ENCODE measurements at places on chromosomes 6 and 20.

DNA sequence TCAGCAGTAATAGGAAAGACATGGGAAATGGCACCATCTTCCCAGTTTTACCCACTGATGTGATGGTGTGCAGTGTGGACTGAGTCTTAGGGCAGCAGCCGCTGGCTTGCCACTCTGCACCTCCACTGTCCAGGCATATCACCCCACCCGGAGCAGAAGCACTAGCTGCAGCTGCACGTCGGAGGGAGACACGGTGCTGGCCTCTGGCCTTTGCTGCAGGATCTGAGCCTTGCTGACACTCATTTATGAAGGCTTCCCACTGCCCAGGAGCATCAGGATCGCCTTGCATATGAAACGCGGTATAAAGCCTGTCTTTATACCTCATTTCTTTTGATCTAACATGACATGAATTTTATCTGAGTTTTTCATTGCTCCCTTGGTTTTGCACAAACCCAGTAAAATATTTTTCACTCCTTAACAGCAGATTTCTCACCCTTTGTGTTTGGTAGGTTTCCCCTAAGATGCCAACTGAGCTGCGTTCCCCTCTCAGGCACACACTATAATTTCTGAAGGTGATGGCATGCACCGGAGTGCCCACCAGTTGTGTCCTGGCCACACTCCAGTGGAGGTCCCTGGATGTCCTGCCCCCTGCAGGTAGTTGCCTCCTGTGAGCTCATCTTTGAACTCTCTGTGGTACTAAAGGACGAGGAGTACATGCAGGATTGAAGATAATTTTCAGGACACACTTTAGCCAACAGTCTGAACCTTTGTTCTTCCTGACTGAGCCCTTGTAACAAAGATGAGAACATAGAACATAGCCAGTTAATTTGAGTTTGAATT is 9.0 kb upstream of the EXOC2 start:
- no peak for DNase-seq

DNA sequence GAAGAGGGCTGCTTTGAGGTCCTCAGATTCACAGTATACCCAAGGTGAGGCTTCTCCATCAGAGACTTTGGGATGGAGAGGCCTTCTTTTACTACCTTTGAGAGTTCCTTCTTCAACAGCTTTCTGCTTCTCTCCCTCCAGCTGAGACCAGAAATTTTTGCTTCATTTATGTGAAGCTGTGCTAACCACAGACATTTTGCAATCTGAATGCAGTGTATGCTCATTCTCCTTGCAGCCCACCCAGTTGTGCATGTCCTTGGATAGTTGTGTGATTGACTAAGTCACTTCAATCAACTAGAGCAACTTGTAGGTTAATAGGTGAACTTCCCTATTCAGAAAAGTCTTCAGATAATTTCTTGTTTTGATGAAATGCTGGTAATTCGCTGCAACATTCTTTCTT is 20.1 kb downstream of the DCBLD1 start:
- DNase-seq, result no peak

- no peak for DNase-seq
Measured at GRCh38 chr6:93242049-93242448, 177.3 kb downstream of the EPHA7 start.

GRCh38 chr20:19779634-19780033 is 21.6 kb downstream of the RIN2 start:
- no peak for DNase-seq

- no peak for DNase-seq
Measured at GRCh38 chr6:93083337-93084230, 335.8 kb downstream of the EPHA7 start.

DNA sequence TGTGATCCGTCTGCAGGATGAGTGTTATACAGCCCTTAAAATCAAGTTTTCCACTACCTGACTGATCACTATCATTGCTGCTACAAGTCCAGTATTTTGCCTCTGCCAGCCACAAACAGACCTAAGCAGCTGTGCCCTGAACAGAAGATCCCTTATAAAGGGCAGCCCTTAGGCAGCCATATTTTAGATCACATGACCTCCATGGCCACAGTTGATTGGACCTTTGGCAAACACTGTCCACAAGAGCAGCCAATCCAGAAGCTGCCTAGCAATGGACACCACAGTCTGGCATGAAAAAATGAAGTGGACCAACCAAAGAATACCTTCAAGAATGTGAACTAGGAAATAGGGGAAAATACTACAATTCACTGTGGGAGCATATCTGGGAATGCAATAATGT is 50.8 kb downstream of the MC3R start:
- DNase-seq, result no peak

GRCh38 chr6:111626441-111626840 is 20.8 kb upstream of the TRAF3IP2 start:
- DNase-seq, result no peak

GRCh38 chr6:23316131-23316530 is 746.8 kb downstream of the HDGFL1 start:
- DNase-seq, result peak; percentile 70

DNA sequence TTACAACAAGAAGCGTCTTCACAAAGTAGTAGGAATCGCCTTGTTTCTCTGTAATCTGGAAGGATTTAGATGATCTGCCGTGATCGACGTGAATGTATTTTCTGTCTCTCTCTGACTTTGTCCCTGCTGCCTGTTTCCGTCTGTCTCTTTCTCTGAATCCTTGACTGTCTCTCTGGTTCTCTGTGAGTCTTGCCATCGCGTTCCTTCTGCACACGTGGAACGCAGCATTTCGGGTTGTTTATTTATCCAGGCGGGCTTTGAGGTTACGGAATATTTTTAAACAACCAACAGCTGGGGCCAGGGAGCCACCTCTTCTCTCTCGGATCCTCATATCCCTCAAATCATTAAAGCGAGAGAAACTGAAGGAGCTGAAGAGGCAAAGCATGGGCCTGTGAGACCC is 215.9 kb downstream of the ZDHHC14 start:
- no peak for DNase-seq

- no peak for DNase-seq
Measured at GRCh38 chr6:148518511-148519156, 176.0 kb downstream of the SASH1 start.

GRCh38 chr6:87923389-87924050 is 124.1 kb upstream of the SPACA1 start:
- no peak for DNase-seq

DNA sequence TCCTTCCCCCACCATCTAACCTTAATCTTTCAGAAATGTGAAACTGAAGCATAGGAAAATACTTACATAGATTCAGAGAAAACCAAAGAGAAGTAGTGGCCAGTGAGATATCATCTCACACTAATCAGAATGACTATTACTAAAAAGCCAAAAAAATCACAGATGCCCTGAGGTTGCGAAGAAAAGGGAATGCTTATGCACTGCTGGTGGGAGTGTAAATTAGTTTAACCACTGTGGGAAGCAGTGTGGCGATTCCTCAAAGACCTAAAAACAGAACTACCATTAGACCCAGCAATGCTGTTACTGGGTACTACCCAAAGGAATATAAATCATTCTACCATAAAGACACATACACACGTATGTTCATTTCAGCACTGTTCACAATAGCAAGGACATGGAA is 9.2 kb upstream of the PREX1 start:
- DNase-seq, result no peak

Data from PC-3 (cell line).